ENCODE measurements at places on chromosomes 7 and 10.

DNA sequence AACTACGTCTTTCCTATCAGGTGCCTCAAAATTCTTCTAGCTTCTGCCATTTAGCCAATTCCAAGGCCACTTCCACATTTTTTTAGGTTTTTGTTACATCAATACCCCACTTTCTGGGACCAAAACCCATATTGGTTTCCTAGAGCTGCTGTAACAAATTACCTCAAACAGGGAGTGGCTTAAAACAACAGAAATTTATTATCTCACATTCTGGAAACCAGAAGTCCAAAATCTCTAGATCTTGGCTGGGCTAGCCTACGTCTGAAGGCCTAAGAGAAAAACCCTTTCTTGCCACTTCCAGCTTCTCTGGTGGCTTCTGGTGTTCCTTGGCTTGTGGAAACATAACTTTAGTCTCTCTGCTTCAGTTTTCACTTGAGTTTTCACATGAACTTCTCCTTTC is 85.1 kb upstream of the BMPER start:
- DNase-seq: no peak

DNA sequence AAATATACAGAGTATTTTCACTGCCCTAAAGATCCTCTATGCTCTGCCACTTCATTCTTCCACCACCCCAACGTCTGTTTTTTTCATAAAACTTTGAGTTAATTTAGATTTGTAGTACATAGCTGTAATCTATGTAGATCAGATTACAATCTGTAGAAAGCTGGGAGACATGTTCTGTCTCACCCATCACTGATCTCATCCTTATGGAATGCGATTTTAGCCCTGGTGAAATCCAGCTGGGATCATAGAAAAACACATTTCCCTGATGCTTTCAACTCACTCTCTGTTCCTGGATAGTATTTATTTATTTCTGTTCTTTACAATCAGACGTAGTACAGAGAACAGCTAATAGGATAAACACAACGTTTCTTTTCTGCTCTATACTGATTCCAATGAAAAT is 521.0 kb downstream of the KIF20B start:
- DNase-seq: no peak

DNA sequence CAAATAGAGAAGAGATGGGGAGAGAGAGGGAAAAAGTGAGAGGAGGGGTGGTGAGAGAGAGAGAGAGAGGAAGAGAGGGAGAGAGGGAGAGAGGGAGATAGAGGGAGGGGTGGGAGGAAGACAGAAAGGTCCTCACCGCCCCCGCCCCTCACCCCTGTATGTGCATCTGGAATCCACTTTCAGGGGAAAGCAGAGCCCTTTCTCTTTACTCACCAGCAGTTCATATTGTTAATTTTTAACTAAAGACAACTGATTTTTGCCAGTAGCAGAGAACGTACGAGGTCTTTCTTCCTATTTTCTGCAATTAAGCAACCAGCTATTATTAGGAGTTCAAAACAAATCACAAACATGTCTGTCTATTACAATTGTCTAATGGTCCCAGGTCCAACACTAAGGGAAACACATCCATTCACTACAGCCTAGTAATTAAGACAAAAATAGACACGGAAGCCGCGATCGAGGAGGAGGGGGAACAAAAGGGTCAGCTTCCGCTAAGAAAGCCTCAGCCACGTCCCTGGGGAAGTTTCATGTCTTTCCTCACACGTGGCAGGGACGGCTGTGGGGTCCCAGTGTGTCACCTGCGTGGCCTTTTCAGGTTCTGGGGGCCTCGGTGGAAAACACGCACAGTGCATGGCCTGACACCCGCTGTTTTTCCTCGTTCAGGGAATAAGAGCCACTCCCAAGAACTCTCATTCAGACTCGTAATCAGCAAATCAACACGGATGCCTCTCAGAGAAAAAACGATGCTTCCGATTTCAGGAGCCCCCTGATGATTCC is 572.0 kb downstream of the PTPRN2 start:
- no peak for DNase-seq

DNA sequence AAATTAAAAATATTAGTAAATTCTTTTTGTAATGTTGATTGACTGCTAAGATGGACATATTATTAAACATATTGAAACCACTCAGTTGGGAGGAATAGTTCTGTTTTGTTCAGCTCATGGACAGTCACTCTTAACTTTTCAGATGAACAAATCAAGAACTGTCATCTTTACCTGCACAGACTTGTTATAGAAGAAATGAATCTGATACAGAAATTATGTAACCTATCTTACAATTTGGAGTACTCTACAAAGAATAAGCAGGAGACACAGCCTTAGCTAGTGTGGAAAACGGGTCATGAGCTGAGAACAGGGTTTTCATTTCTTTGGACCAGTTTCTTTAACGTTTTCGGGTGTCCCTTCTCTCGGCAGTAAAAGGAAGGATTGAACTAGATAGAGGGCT is 1.2 kb upstream of the ANLN start:
- DNase-seq: no peak

- no peak for DNase-seq
Observed at GRCh38 chr10:86755454-86755739, 1.0 kb upstream of the BMPR1A start.

DNA sequence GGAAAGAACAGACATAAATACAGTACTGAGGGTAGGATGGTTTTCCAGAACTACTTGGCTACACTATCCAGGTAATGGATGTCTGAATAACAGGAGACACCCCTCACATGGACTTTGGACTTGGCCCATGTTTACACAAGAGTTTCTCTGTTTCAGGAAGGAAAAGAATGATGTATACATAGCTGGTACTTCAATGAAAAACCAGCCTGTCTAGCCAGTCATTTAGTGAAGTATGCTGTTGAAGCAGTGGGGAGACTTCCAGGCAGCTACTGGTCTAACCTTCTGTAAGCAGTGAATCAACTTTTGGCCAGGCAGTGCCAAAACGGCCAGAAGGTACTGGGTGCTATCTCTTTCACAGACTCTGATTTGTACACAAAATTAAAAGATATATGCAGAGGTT is 135.0 kb downstream of the MBL2 start:
- no peak for DNase-seq

GRCh38 chr10:57294698-57295097 is 933.6 kb upstream of the ZWINT start:
- no peak for DNase-seq

DNA sequence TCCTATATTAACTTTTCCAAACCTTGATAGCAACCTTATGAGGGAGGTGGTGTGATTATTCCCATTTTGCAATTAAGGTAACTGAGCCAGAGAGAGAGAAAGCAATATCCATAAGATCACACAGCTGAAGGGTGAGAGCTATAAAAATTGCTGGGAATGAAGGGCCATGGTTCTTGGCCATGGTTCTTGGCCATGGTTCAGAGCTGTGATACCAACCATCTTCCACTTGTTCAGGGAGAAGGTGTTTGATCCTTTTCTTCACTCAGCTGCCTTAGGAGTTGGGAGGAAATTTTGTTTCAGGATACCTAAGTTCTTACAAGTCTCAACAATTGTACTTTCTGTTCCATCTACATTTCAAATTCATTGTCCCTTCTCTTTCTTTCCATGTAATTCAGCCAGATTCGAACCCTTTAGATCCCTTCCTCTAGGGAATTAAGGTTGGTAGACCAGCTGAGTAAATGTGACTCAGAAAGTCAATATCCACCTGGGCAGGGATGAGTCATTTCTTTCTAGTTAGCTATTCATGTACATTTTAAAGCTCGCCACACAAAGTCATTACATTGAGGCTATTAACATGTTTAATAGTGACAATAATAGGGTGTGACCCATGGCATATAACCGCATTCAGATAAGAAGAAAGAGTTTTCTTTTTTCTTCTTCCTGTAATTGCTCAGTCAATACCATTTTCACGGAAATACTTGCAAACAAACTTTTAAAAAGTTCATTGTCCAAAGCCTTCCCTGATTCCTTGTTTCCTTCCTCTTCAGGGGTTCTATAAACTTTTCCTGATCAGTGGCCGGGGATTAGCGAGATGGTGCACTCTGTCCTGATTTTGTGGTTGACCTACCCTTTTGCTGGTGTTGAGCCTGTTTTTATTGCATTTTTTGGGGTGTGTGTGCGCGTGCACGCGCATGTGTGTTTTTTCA is 143.4 kb downstream of the TCF7L2 start:
- no peak for DNase-seq

- no peak for DNase-seq
Observed at GRCh38 chr10:96758423-96758822, 38.1 kb upstream of the PIK3AP1 start.

DNA sequence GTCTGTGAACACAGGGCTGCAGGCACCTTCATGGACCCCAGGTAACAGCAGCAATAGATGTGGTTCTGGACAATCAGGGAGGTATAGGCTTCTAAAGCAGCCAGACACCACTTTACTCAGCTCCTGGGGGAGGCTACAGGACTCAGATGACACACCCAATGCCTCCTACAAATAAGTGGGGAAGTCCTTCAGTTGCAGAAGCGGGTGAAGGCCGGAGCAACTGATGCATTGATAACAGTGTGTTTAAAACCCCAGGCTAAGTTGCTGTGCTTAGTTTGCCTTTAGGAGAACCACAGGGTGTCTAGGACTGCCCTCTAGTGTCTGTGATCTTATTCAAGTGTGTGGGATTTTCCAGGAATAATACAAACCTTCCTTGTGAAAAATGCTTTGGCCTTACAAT is 5.9 kb upstream of the ITGA8 start:
- peak; percentile 7 for DNase-seq

DNA sequence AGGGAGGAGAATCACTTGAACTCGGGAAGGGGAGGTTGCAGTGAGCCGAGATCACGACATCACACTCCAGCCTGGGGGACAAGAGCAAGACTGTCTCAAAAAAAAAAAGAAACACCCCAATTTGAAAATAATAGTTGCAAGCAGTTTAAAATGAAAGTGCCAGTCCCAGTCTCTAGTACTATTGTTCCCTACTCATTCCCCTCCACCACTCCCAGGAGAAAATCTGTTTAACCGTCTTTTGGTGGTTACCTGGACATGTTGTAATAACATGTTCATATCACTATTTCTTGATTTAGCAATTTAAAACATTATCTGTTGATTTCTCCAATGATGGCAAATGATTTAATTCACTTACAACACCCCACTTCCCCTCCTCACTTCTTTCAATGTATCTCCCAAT is 44.7 kb downstream of the KIFBP start:
- no peak for DNase-seq

GRCh38 chr7:8714791-8715190 is 281.4 kb downstream of the NXPH1 start:
- DNase-seq: no peak

DNA sequence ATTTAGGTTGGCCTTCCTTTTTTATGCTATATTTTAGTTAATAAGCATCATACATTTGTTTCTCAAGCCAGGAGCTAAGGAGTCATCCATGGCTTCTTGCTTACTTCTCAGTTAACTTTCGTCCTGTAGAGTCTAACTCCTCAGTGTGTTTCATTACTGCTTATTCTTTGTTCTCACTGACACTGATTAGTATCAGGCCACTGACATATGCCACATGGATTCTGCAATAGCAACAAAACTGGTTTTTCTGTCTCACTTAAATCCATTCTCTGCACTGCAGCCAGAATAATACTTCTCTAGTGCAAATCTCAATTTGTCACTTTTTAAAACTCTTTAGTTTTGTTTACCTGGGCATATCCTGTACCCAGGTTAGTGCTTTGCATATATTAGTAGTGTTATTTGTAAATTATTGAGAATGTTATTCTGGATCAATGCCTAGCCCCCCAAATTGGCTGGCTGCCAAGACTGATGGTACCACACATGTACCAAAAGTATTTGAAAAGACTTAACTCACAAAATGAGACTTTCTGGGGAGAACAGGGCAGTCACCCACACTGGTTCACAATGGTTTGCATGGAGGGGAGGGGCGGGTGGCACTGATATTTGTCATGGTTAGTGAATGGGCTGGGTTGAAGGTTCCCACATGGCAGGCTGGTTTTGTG is 79.1 kb downstream of the CCSER2 start:
- DNase-seq: no peak

DNA sequence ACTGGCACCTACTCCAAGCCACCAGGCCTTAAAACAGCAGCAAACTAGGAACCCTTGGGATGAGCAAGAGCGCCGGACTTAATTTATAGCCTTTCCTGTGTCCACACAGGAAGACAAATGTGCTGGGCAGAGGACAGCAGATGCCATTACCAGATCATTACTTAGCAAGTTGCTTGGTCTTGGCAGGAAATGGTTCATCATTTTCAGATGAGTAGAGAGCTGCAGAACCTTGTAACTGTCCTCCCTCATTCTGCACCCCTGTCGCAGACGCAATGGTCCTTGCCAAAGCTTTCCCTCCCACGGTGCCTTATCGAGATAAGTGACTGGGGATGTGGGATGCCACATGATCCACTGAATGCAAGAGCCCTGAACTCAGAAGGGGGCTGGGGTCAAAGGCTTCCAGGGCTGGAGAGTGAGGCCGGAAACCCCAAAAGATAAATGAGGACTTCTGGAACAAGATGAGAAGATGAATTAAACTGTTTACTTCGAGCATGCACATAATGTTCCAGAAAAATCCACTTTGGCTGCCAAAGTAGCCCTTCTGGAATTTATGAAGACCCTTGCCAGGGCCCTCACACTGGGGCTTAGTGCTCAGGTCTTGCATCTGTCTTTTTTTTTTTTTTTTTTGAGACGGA is 145.6 kb upstream of the ZNF32 start:
- DNase-seq: no peak

DNA sequence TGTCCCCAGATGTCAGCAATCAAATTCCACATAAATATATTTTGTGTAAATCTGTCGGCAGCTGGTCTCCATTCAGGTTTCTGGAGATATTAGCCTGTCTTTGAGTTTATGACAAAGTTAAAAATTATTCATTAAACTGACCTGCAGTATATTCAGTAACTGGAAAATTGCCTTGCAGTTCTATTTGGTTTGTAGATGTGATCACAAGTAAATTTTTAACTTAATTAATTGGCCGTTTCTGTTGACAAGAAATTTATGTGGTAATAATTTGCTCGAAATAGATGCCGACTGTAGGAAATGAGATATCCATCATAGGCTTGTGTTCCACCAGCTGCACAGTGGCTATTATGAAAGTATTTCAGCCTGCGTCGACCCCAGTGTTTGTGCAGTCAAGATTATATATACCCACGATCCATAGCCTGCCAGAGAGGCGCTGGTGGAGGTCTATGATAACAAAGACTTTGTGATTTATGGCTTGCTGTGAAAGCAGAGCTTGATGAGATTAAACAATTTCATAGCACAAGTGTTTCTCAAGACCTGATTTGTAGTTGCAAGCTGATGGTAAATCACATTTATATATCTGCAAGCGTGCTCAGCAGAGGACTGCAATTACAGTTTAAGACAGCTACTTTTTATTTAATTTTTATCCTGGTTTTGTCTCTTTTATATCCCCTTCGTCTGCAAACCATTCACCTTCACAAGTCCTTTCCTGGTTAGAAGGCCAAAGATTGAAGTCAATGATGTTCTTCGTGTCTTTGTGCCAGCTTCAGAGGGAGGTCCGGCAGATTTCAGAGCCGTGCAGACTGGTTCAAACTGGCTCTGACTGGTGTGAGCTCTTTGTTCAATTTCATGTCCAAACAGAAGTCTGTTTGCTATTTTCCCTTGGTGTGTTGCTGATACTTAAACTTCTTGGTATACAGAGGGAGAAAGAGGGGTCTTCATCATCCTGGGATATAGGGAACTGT is 850.9 kb downstream of the LRMDA start:
- no peak for DNase-seq

GRCh38 chr7:14960721-14961120 is 58.2 kb upstream of the DGKB start:
- no peak for DNase-seq

All from NCI-H526 treated with DMSO at 0.1 percent for 48 hours (cell line).